ENCODE measurements at places on chromosomes 6 and 20.

DNA sequence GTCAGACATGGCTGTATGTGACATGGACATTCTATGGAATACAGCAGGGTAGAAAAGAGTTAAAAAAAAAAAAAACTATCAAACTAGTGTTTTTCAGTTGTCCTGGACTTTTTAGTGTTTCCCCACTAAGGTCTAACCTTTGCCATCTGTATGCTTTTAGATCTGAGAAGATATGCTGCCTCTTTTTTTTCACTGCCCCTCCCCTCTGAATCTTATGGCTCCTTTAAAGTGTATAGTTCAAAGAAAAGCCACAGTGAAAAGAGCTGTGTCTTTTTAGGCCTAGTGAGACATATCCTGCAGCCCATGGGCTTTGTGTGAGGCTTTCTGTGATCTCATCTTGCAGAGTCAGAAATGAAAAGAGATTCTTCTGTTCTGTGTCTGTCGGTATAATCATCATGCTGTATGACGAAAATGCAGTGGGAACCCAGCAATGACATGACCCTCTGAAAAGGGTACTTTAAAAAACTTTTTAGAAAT, 29.3 kb downstream of the ADGRG6 start:
- DNase-seq, result no peak

DNA sequence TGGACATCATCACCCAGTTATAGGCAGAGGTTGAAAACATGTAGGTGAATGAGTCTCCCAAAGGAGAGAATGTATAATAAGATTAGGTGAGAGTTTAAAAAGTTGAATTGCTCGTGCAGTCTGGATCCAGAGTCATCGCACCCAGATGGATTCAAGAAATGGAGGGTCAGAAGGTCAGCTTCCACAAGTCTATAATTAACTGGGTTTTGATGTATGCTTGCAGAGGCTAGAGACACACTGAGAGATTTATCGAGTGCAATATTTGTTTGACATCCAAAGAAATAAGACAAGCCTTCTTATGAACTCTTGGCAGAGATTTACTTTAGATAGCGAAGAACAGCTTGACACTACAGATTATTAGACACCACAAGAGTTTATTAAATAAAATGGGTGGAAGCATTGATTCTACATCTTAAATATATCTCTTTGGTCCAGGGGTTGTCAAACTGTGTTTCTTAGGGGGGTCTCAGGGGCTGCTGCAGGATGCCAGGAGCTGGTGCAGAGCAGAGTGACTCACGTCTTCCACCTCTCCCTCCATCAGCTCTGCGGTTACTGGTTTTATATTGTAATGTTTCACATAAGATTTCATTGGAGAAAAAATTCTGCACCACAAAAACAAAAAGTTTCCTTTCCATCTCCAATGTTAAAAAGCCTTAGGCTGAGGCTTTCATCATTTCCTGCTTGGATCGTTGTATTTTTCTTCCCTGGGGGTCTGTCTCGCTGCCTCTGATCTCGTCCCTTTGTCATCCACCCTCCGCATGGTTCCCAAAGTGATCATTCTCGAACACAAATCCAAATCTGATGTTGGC, 176.2 kb upstream of the AHI1 start:
- no peak for DNase-seq

DNA sequence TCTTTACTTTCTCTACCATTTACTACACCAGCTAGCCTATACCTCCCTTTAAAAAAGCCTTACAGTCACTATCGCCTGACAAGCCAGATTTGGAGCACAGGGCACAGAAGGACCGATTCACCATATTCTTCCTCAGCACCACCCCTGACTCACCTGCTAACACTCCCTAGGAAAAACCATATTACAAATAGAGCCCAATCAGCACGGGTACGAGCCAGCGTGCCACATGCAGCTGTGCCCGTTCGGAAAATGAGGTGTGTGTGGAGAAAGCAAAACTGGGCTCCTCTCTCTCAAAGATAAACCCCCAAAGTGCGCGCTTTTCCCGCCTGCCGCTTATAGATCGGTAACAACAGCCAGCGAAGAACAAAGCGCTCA, 1.2 kb downstream of the SYNCRIP start:
- no peak for DNase-seq

GRCh38 chr6:16998461-16998860, 103.4 kb upstream of the STMND1 start:
- no peak for DNase-seq

DNA sequence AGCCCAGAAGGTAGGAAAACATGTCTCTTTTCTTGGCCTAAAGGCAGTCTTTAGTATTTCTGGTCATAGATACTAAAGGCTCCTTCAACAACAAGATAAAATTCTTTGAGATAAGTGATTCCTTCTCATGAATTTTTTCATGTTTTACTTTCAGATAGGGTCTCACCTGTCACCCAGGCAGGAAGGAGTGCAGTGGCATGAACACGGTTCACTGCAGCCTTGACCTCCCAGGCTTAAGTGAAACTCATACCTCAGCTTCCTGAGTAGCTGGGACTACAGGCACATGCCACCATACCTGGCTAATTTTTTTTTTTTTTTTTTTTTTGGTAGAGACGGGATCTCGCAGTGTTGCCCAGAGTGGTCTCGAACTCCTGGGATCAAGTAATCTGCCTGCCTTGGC, 9.1 kb downstream of the PNLDC1 start:
- DNase-seq, result no peak

GRCh38 chr6:151502499-151502898, 8.7 kb downstream of the CCDC170 start:
- no peak for DNase-seq

GRCh38 chr20:64233725-64234124, 21.8 kb upstream of the PCMTD2 start:
- no peak for DNase-seq

DNA sequence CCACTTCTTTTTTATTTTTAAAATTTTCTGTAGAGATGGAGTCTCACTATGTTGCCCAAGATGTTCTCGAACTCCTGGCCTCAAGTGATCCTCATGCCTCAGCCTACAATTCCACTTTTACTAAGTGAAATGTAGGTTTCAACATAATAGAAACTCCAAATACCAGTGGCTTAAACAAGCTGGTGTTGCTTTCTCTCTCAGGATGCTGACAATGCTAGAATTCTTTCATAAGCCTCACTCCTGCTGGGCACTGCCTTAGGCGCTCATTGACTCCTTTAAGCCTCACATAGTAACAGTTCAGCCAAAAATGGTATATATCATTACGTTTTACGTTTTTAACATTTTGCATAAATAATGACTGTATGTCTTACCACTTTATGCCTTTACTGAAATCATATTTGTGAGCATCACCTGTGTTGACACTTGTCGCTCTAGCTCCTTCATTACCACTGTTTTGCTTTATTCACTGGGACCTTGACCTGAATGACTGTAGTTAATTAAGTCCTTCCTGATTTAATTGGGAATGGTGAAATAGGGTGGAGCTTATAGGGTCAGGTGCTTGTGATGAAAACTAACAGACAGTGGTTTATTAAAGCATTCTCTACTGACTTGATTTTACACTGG, 3.9 kb upstream of the CST9 start:
- DNase-seq, result no peak

- DNase-seq, result no peak
Observed at GRCh38 chr20:35014537-35014936, 58.9 kb downstream of the MYH7B start.

- peak; percentile 1 for DNase-seq
Observed at GRCh38 chr6:78611886-78612480, 255.4 kb upstream of the IRAK1BP1 start.

Data from hematopoietic multipotent progenitor cell (in vitro differentiated cells).